NCI-H1436 treated with DMSO at 0.1 percent for 48 hours (cell line): ENCODE measurements at places on chromosomes 11 and 22.

DNA sequence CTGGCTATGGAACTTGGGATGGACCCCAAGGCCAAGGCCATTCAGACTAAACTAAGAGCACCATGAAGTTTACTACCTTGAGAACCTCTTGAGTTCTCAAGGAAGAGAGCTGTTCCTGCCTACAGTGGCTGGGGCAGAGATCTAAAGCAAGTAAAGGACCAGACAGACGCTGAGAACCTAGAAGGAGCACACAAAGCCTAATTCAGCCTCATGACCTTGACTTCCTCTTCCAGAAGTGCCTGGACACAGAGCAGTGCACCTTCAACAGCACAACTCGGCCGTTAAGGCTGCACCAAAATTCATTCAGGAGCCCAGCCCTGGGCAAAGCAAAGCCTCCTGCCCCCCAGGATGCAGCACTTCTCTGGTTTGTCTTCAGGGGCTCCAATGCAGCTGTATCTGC is 82.9 kb upstream of the AKIP1 start:
- DNase-seq = no peak

DNA sequence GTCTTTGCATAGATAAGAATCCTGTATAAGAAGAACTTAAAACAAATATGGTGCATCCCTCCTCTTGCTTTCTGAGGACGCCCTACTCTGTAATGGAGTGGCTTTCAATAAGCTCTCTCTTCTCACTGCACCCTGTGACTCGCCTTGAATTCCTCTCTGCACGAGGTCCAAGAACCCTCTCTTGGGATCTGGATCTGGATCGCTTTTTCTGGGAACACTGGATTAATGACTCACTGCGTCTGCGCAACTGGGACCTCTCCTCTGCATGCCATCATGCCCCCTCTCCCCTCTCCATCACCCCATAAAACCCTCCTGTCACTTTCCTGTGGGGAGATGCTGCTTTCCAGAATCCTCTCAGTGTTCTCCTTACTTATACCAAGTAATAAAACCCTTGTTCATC is 15.1 kb upstream of the CABP2 start:
- no peak for DNase-seq

- no peak for DNase-seq
Measured at GRCh38 chr22:26106412-26106811, 62.9 kb upstream of the SEZ6L start.

- no peak for DNase-seq
Measured at GRCh38 chr11:34359548-34359891, 1.7 kb upstream of the ABTB2 start.

GRCh38 chr11:103978616-103979595 is 57.5 kb upstream of the DDI1 start:
- no peak for DNase-seq

DNA sequence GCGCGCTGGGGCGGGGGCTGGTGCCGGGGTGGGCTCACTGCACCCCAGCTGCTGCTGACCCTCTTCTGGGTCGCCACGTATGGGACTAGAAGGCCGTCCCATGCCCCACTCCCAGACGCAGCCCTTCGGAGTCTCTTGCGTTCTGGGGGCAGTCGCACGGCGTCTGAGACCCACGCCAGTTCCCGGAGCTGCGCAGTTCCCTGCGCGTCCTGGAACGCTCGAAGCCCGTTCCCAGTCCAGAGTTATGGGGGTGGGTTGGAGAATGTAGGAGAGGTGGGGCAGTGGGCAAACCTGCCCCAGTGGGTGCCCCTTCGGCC is 375 bp downstream of the LAYN start:
- DNase-seq = no peak

DNA sequence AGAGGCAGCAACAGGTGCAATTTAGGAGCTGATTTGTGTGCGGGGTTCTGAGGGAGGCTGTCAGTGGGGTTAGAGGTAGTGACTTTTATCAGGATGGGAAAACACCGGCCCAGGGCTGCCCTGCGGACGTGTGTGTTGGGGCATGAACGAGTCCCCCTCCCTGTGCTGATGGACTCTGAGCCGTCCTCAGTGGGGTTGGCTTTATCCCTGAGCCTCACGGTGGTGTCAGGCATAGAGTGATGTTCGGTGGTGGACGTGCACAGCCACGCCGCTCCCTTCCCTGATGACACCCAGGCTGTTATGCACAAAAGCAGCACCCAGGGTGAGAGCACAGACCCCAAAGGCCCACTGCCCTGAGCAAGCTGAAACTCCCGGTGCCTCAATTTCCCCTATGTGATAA is 809.1 kb downstream of the BRD1 start:
- DNase-seq = no peak

GRCh38 chr11:15282754-15283153 is 168.0 kb downstream of the INSC start:
- no peak for DNase-seq

DNA sequence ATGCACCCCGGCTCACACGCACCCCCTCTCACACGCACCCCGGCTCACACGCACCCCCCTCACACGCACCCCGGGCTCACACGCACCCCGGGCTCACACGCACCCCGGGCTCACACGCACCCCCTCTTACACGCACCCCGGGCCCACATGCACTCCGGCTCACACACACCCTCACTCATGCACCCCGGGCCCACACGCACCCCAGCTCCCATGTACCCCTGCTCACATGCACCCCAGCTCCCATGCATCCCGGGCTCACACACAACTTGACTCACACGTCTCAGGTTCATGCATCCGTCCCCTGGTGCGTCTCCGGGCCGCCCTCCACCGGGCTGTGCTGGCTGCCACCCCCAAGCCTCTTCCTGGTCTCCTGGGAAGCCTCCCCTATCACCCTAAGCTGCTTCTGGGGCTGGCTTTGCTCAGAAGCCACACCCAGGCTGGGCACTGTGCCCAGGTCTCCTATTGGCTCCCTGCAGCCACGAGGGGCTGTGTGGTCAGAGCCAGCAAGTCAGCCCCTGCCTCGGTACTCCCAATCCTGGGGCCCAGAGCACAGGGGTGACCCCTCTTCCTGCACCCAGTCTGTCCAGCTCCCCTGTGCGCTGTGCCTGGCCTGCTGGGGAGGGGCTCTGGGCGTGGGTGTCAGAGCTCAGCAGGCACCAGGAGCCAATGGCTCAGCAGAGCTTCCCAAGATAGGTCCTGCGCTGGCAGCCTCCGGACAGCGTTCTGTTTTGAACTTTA is 16.9 kb downstream of the TSPAN4 start:
- peak; percentile 57 for DNase-seq

- DNase-seq = no peak
Measured at GRCh38 chr11:133995066-133995465, 38.3 kb upstream of the IGSF9B start.

GRCh38 chr11:22674470-22675439 is 8.3 kb downstream of the GAS2 start:
- DNase-seq = no peak

DNA sequence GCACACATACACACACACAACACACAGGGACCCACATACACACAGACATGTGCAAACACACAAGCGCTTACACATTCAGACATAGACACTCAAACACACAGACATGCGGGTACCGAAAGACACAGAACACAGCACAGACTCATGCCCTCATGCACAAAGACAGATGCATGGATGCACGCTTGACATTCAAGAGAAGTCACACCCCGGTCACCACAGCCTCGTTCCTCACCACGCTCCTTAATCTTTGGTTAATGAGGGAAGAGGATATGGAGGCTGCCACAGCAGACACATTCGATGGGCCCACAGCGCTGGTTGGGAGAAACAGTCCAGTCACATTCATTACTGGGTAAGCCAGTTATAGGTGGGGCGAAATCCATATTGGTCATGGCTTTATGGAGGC is 51.9 kb upstream of the EIF3D start:
- no peak for DNase-seq

DNA sequence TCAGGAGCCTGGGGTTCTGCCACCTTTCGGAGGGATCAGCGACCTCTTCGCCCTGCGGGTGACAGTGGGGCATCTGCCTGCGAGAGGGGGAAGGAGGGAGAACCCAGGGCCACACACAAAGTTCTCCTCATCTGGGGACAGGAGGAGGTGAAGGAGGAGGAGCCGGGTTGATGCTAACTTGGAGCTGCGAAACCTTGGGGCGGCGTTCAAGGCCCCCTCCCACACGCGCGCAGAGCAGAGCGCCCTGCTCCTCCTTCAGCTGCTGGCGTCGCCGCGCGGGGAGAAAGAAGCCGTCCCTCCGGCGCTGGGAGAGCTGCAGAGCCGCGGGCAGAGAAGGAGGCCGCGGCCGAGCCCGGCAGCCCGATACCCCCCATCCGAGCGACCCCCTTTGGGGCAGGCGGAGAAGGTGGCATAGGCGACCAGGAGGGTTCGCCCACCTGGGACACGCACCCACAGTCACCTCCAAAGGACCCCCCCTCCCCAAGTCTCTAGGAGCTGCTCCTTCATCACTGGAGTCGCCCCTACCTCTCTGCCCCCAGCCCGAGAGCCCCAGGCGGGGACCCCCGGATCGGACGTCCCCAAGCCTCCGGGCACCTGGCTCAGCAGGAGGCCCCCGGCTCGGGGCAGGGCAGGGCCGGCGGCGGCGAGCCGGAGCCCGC is at the start of gene RASD2:
Gene RASD2, plus strand, starts transcription at position 237 of the 659 bp plus-strand sequence. CDS start 5,979 bp downstream, outside the sequence.
- DNase-seq = no peak

- DNase-seq = no peak
Measured at GRCh38 chr22:39482768-39483167, 19.3 kb upstream of the MIEF1 start.

GRCh38 chr11:116980136-116980793 is 118.0 kb downstream of the SIK3 start:
- DNase-seq = no peak

GRCh38 chr11:71940561-71941219 is 11.8 kb downstream of the RNF121 start:
- DNase-seq = no peak

DNA sequence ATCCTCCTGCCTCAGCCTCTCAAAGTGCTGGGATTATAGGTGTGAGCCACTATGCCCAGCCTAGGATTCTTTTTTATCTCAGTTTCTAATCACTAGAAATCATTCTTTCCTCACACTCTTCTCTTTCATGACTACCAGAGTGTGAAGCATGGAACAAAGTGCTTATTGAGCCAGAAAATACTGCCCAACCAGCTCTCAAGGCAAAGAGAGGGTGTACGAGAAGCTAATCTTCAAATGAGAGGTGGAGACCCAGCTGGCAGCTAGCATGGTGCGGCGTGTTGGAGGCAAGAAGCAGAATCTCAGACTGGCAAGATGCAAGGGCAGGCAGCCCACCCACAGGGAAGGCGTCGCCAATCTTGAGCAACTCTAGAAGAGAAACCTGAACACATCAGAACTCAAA is 41.1 kb upstream of the ME3 start:
- no peak for DNase-seq

- no peak for DNase-seq
Measured at GRCh38 chr11:71934213-71934612, 5.4 kb downstream of the RNF121 start.

DNA sequence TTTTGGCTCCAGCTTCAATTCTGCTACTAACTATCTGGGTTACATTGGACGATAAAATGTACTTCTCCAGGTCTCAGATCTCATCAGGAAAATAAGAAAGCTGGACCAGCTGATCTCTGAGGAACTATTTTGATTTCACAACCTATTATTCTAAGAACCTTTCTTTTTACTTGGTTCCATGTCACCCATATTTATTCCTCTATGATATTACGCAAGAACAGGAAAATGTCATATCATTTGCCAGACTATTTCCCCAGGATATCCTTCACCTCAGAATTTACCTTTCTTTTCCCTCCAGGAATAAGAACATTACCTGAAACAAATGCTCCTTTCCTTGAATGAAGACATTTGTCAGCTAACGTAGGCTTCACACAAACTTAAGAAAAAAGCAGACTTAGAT is 387.5 kb upstream of the RAG2 start:
- no peak for DNase-seq

- no peak for DNase-seq
Measured at GRCh38 chr22:43481568-43482317, 69.9 kb downstream of the MPPED1 start.

DNA sequence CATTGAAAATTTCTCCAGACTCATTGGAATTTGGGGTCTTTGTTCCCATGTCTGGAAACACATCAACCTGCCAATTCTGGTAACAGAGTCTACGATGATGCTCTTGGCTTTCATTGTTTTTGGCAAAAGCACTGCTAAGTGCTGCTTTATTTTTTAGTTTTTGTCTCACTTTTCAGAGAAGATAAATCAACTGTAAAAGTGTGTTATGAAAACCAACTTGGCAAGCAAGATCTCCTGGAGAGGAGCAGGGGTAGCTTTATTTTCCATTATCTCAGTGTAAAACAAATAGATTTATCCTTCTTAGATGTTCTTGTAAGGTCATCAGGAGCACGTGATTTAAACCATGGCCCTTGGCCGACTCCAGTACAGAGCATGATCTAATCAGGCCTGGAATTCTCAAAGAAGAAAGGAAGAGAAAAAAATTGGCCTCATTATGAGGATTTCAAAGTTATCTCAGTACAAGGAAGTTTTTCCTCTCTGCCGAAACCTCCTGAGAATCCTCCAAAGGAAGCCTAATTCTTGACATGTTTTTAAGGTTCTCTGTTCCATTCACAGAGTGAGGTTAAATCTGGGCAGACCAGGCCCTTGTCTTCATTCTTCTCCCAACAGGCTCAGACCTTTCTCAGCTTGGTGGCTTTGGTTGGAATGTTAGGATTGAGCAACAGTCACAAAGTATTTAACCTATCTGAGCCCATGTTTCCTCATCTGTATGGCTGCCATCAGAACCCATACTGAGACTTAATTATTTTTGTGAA is 16.4 kb upstream of the PAMR1 start:
- DNase-seq = no peak

DNA sequence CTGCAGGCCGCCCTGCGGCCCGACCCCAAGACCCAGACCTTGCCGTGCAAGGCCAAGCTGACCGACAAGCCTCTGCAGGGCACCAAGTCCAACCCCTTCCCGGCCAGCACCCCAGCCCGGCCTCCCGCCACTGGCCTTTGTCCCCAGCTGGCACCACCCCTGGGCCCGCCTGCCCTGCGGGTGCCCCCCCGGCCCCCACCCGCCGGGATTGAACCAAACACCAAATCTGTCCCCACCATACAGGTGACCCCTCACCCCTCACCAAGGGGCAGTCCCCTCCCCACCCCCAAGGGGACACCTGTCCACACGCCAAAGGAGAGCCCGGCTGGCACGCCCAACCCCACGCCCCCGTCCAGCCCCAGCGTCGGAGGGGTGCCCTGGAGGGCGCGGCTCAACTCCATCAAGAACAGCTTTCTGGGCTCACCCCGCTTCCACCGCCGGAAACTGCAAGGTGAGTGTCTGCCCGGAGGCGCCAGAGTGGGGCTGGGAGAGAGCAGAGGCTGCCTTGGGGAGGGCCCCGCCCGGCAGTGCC is 36.2 kb downstream of the MOB2 start:
- no peak for DNase-seq

GRCh38 chr11:113317339-113317738 is 3.0 kb downstream of the TTC12 start:
- no peak for DNase-seq
